ENCODE measurements at places on chromosomes 13 and 19.

DNA sequence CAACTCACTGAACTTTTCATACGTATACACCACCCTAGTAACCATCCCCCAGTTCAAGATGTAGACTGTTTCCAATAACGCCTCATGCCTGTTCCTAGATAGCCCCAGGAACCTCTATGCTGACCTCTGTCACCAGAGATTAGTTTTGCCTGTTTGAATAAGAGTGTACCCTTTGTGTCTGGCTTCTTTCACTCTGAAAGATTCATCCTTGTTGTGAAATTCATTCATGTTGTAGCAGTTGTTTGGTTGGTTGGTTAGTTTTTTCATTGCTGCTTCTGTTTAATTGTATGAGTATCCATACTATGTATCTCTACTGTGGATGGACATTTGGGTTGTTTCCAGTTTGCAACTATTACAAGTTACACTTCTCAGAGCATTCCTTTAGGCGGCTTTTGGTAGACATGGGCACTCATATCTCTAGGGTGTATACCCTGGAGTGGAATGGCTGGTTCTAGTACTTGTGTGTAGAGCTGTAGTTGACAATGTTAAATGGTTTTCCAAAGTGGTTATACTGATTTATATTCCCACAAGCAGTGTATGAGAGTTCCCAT lies 1.6 kb downstream of the RNASEH2B start:
- peak overlapping the region; percentile 95 for H3K27ac ChIP-seq
- H3K4me1 ChIP-seq: peaks cover 21% of the 10 kb centered on the region
- H3K27me3 ChIP-seq: no peaks in the 10 kb centered on the region
- H3K36me3 ChIP-seq: no peaks in the 10 kb centered on the region
- H3K4me3 ChIP-seq: peak overlapping the region; percentile 87
- DNase-seq: no peak

DNA sequence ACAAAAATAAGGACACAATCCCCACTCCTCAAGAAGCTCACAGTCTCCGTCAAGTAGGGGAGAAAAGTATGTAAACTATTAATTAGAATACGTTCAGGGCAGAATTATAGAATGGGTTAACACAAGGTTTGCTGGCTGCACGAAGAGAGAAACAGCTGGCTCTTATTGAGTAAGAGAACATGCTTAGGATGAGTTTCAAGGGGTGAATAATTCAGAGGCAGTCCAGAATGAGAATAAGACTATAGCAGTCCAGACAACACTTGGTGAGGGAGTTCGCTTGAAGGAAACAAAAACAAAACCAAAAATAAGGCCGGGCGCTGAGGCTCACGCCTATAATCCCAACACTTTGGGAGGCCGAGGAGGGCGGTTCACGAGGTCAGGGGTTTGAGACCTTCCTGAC lies 61.9 kb downstream of the THSD1 start:
- no peak overlapping the region for H3K4me3 ChIP-seq
- H3K27me3 ChIP-seq: no peaks in the 10 kb centered on the region
- no peak for DNase-seq
- no peaks in the 10 kb centered on the region for H3K36me3 ChIP-seq

DNA sequence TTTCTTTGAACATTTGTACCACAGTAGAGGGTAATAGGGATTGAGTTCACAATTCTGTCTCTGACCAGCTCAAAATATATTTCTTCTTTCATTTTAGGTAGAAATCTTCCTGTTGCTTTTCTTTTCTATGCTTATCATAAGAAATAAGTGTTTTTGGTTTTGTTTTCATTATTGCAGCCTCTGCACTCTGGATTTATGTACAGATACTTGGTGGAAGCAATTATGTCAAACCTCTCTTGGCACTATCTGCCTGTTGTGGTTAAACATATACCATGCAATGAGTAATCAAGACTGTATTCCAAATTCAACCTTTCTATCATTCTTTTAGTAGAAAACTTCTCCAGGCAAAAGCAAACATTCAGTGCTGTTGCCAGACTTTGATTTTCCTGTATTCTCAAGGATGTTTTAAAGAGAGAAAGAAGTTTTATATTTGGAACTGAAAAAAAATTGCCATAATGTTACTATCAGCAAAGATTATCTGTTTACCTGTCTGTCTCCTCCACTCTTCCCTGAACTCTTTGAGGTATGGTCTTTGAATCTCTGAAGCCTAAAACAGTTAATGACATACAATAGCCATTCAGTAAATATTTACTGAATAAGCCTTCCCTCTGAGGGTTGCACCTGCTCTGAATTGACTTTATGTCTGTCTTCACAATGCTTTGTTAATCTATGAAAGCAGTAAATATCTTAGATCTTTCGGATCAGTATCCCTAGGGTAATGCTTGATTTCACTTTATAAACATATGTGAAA lies 612.5 kb upstream of the PRR20A start:
- no peak for DNase-seq
- H3K36me3 ChIP-seq: no peaks in the 10 kb centered on the region
- no peaks in the 10 kb centered on the region for H3K27me3 ChIP-seq
- H3K27ac ChIP-seq: no peak overlapping the region

- H3K36me3 ChIP-seq: no peaks in the 10 kb centered on the region
- no peak overlapping the region for H3K27ac ChIP-seq
These were observed 825.2 kb downstream of the SLITRK1 start for GRCh38 chr13:83057119-83057518.

GRCh38 chr13:52975161-52975560 lies 53.5 kb upstream of the OLFM4 start:
- no peak overlapping the region for H3K4me3 ChIP-seq
- H3K36me3 ChIP-seq: no peaks in the 10 kb centered on the region
- H3K27me3 ChIP-seq: no peaks in the 10 kb centered on the region

GRCh38 chr19:43597876-43598275 lies 1.5 kb downstream of the ZNF576 start:
- H3K36me3 ChIP-seq: peaks cover 21% of the 10 kb centered on the region
- H3K4me3 ChIP-seq: no peak overlapping the region
- H3K27me3 ChIP-seq: no peaks in the 10 kb centered on the region
- peaks cover 23% of the 10 kb centered on the region for H3K4me1 ChIP-seq
- H3K27ac ChIP-seq: peak overlapping the region; percentile 21

- H3K27me3 ChIP-seq: peaks cover 4% of the 10 kb centered on the region
- no peaks in the 10 kb centered on the region for H3K4me1 ChIP-seq
- no peak overlapping the region for H3K4me3 ChIP-seq
- no peaks in the 10 kb centered on the region for H3K36me3 ChIP-seq
- H3K27ac ChIP-seq: no peak overlapping the region
These were observed 235.8 kb downstream of the B3GLCT start for GRCh38 chr13:31435536-31435935.

DNA sequence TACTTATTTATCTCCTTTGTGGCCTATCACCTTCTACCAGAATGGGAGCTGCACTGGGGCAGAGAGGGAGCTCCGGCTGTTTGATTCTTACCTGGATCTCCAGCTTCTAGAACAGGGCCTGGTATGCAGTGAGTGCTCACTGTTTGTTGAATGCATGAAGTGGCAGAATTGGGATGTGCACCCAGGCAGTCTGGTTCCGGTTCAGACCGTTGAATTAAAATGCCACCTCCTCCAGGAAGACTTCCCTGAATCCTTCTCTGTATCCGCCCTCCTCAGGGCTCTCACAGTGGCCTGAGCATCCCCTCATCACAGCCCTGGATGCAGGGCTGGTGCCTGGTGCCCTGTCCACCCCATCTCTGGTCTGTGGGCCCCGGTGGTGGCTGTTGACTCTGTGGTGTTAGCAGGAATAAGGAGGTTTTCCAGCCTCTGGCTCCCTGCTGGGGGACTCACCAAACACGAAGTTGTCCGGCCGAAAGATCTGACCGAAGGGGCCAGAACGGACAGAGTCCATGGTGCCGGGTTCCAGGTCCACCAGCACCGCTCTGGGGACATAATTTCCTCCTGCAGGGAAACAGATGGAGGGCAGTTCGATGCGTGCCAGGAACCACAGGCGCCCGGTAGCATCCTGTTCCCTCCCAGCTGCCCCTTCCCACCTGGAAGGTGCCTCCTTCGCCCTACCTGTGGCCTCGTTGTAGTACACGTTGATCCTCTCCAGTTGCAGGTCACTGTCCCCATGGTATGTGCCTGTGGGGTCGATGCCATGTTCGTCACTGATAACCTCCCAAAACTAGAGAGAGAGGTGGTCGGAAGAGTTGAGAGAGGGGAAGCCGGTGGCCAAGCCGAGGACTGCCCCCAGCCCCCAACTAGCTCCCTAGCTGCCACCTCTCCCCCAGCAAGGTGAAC lies 1.0 kb downstream of the TUBB4A start:
- H3K27ac ChIP-seq: no peak overlapping the region
- peaks cover 11% of the 10 kb centered on the region for H3K27me3 ChIP-seq
- DNase-seq: no peak
- H3K4me1 ChIP-seq: peaks cover 12% of the 10 kb centered on the region
- peak overlapping the region; percentile 63 for H3K4me3 ChIP-seq

- peak; percentile 12 for DNase-seq
- H3K36me3 ChIP-seq: no peaks in the 10 kb centered on the region
- no peaks in the 10 kb centered on the region for H3K27me3 ChIP-seq
- no peaks in the 10 kb centered on the region for H3K4me1 ChIP-seq
These were observed 53.1 kb upstream of the SERPINE3 start for GRCh38 chr13:51286135-51287002.

DNA sequence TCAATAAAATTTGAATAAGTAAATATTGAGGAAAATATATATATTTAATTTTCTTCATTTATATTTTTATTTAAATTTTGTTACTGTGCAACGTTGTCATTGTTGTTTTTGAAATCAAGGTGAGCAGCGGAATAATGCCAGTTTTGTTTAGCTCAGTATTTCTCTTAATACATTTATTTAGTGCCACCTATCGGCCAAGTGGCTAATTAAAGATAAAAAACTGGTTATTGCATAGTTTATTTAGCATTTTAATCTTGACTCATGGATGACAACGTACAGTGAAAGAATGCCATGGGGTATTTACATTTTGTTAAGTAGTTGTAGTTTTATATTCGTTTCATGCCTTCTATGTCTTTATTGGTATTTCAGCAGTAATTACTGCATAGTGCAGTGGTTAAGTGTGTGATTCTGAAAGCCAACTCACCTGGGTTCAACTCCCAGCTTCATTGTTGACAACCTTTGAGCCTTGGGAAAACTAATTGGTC lies 265.9 kb downstream of the MYO16 start:
- H3K4me3 ChIP-seq: no peak overlapping the region
- H3K36me3 ChIP-seq: no peaks in the 10 kb centered on the region
- DNase-seq: no peak
- H3K4me1 ChIP-seq: no peaks in the 10 kb centered on the region
- no peak overlapping the region for H3K27ac ChIP-seq

DNA sequence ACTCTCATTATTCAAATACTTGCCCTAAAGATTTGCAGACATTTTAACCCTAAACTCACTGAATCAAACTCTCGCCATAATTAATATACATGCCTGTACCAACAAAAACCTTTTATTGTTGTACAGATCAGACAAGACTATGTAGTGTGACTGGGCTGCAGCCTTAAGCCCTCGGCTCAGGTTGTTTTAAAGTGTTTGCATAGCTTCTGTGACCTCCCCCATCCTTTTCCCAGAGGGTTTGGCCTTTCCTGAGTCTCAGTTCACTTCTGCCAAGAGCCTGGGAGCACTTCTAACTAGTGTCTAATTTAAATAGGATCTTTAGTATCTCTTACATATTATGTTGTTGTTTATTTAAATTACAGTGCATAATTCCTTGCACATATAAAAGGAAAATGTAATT lies 158.2 kb downstream of the HS6ST3 start:
- H3K27ac ChIP-seq: no peak overlapping the region
- no peak for DNase-seq
- no peaks in the 10 kb centered on the region for H3K27me3 ChIP-seq
- H3K36me3 ChIP-seq: no peaks in the 10 kb centered on the region

All from effector memory CD4-positive, alpha-beta T cell (primary cell).